ENCODE measurements at places on chromosomes 3 and 15. TPM values are rescaled to one million over a fixed set of nuclear protein-coding genes. Genes with fewer than 3 reads are reported as not detected.

The FBXO22 gene
- total RNA-seq, result 37.9 TPM

The ECE2 gene
- not detected for total RNA-seq

The MAN2C1 gene
- 148 TPM for total RNA-seq

The PPP1R14D gene
- total RNA-seq, result not detected

The FES gene
- 107 TPM for total RNA-seq

The TNNC1 gene
- total RNA-seq, result not detected

The ATP10A gene
- 1.1 TPM for total RNA-seq

The ISLR2 gene
- not detected for total RNA-seq

The LYZL4 gene
- total RNA-seq, result not detected

The CRELD1 gene
- 55.9 TPM for total RNA-seq

The HCLS1 gene
- total RNA-seq, result 77.3 TPM

The MYO5C gene
- total RNA-seq, result 33.4 TPM
